NCI-H187 treated with DMSO at 0.1 percent for 48 hours (cell line): ENCODE measurements at places on chromosomes 7 and 10.

DNA sequence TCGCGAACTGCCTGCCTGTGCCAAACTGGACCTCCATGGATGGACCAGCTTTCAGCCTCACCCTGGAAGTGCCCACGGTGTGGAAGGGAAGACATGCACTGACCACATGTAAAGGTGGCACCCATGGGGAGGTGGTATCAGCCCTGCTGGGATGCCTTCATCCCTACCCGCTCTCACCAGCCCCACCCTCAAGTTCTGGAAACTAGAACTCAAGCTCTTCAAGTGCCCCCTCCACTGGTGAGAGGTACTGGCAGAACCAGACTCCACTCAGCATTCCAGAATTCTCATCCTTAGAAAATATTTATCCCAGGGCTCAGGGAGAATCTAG lies 5.9 kb downstream of the ZNF488 start:
- DNase-seq = no peak

- no peak for DNase-seq
Observed at GRCh38 chr7:13724977-13725566, 264.4 kb downstream of the ETV1 start.

DNA sequence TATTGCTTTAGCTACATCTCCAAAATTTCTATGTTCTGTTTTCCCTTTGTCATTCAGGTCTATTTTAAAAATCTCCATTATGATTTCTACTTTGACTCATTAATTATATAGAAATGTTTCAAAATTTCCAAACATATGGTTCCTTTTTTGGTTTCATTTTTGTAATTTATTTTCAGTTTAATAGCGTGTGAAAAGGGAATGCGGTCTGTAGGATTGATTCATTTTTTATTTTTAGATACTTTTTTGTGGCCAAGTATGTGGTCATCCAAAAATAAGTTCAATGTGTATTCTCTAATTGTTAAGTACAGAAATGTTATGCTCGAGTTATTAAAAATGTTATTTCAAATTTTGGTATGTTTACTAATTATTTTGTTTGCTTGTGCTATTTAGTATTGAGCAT lies 72.5 kb upstream of the ANKRD1 start:
- DNase-seq = no peak

DNA sequence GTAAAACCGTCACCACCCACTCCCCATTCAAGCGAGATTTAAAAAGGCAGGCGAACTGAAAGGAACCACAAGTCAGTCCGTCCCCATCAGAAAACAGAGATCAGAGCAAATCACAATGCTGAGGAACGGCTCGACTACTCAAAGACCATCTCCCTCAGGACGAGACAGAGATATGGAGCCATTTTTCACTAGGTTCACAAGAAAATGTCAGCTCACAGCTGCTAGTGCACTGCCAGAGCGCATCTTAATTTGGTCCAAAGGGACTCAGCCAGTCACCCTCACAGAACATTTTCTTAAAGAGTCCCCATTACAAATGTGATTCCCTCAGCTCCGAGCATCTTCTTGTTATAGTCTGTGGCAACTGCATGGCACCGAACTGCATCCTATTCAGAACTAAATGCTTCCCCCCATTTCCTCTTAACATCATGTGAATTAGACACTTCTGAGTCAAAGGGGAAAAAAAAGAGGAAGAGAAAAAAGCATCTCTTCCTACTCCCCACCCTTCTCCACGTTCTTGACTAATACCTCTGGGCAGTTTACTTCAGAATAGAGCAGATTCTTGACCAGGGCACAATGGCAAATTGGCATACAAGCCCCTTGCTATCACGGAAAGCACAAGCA lies 683.9 kb downstream of the MAGI2 start:
- DNase-seq = no peak

GRCh38 chr7:131346885-131347592 lies 19.4 kb downstream of the MKLN1 start:
- DNase-seq = no peak
